Activated CD4-positive, alpha-beta T cell treated with anti-CD3 and anti-CD28 coated beads, Interleukin-2, amount 50 U/mL, for 4 hours (primary cell): ENCODE measurements at places on chromosomes 2 and 18.

- DNase-seq = no peak
Observed at GRCh38 chr18:55376387-55376786, 211.6 kb downstream of the TCF4 start.

DNA sequence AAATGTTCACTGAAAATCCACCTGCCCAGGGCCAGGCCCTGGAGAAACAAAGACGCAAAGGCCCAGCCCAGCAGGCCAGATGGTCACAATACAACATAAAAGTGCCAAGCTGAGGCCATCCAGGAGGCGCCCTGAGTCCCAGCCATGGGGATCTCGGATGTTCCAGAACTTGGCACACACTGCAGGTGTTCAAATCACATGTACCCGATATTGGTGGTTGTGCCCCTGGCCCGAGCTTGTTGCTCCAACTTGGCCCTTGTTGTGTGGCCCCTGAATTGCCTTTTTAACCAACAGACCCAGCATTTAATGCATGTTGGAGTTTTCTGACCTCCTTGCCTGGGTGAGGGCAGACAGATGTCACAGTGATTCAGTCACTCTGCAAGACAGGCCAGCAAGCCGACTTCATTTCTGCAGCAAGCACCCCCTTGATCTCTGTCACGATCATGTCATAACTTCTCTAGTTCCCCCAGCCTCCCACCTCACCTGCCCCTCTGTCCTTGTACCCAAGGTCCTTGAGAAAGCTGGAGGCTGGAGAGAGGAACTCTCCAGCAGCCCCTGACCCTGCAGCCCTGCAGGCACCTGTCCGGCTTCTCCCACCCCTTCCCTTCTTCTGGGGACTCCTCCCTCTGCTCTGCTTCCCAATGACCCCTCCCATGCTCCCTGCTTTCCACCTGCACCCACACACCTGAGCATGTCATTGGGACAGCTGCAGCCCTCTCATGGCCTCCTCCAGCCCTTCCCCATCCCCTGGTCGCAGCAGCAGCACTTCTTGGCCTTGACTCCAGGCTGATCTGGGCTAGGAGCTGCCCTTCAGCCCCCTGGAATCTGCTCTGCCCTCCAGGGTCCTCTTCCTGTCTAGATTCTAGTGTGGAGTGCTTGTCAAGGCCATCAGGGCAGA, 9.1 kb downstream of the NGEF start:
- no peak for DNase-seq

- DNase-seq = peak; percentile 21
Observed at GRCh38 chr2:24972315-24972961, 683 bp upstream of the DNAJC27 start.

DNA sequence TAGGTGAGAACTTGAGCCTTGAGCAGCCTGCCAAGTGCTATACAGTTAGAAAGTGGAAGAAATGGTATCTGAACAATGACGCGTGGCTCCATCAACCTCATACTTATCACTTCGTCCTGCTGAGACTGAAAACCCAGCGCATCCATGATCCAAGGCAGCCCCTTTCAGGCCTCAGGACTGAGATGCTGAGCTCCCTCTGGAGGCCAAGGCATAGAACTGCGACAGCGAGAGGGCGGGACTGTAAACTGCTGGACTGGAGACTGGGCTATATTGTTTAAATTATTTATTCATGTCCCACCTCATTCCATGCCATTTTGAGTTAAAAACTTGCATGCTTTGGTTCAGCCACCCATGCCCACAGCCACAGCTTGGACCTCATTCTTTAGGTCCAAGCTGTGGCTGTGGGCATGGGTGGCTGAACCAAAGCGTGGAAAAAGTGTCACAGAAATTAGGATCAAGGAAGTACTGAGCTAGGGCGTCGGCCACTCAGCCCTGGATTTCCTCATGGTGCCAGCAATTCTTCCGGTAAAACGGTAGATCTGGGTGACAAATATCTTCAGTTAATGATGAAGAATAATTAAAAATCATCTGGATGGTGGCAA, 195.5 kb downstream of the L3MBTL4 start:
- DNase-seq = no peak

GRCh38 chr2:69576880-69577279, 66.7 kb downstream of the AAK1 start:
- no peak for DNase-seq

GRCh38 chr2:237154082-237154638, 68.5 kb downstream of the COPS8 start:
- DNase-seq = peak; percentile 33

DNA sequence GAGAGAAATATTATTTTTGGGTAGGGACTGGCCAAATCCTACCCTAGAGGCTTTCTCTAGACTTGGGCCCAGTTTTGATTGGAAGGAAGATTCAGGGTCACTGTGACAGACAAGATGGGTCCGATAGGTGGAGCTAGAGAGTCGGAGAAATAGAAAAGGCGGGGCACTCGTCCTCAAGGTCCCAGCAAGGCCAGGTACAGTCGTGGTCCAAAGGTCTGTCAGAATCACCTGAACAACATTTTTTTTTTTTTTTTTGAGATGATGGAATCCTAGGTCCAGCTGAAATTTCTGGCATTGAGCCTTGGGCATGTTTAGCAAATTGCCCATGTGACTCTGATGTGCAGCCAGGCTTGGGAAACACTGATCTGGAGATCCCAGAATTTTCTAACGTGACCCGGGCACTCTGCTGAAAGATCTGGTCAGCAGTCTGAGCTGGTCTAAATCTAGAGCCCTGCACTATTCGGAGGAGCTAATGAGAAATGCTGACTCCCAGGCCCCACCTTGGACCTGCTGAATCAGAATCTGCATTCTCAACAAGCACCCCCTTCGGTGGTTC, 23.0 kb upstream of the NTSR2 start:
- peak; percentile 54 for DNase-seq

DNA sequence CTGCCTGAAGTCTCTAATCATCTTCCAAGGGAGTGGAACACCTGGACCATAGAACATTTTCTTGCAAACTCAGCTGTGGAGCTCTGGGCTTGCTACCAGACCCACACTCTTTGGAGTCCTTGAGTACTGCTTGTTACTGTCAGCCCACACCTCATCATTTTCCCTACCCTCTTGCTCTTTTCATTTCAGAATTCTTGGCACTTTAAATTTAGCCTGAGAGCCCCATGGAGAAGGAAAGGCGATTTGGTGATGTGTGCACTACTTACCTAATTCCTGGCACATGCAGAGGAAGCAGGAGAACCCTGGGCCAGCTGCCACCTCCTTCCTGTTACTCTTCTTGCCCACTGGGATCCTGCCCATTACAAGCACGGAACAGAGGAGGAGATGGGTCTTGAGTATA, 31.7 kb downstream of the TMEM178A start:
- DNase-seq = no peak

GRCh38 chr2:197498235-197498936, 1.3 kb downstream of the HSPD1 start:
- no peak for DNase-seq

GRCh38 chr18:41266616-41267015, 688.4 kb upstream of the PIK3C3 start:
- no peak for DNase-seq

DNA sequence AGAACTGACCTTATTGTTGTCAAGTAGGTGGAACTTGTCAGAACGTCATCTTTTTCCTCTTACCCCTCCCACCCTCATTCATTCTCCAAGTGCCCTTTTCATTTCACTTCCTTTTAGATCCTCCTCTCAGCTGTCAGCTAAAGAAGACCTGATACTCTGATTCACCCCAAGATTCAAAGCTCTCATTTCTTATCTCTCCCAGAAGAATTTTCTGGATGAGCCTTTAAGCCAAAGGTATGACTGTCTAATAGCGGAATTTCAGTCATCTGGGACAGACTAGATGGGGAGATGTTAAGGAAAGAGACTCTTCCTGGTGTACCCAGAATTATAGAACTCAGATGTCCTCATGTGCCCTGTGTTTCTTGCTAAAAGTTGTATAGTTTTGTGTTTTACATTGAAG, 53.9 kb downstream of the TCF7L1 start:
- no peak for DNase-seq

DNA sequence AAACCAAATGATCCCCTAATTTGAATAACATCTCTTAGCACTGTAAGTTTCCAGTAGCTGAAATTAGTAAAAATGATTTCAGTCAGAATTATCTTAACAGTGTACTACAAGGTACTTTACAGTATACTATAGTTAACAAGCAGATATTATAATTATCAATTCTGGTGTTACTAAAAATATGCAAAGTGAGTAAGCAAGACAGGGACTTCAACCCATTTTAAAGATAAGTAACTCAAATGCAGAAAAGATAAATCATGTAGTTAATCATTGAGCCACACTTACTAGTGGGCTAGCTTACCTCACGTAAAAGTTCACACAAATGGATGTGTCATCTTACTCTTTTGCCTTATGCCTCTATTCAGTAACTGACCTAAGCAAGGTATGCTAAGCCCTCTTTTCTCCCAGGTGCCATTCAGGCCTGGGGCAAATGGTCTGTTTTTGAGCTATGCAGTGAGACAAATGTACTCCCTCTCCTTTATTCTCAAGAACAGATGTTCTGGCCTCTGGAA, 101.0 kb downstream of the NBAS start:
- DNase-seq = no peak

GRCh38 chr18:7201096-7201495, 29.8 kb upstream of the LRRC30 start:
- no peak for DNase-seq

DNA sequence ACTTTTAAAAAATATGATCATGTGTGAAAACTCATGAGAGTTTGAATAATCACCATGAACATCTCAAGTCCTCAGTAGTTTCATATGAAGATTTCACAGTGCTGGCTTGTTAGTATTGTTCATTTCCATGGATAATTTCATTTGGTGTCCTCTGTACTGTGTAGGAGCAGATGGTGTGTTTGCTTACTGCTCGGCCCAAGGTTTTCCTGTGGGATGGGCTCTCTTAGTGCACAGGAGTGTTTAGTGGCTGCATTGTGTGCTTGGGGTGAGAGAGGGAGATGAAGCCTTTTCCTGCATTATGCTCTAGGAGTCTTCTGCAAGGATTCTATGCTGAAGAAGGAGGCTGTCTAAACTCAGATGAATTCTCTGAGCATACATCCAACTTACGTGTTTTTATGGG, 270.6 kb downstream of the SOCS6 start:
- DNase-seq = no peak

- no peak for DNase-seq
Observed at GRCh38 chr2:79788952-79789651, 276.3 kb downstream of the CTNNA2 start.

DNA sequence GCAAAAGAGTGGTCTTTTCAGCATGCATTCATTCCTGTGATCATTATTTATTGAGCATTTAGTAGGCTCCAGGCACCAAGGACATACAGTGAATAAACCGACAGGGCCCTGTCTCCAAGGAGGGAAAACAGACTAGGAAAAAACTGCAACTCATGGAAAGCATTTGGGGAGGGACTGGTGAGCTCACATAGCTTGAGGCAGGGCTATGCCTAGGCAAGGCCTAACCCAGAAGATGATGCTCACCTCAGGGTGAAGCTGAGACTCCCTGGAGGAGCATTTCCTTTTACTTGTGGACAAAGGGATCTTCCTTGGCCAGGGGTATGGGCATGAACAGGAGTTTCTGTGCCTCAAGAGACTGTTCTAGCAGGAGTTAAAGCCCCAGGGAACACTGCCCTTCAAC, 3.9 kb downstream of the CXCR1 start:
- DNase-seq = no peak

GRCh38 chr2:43941359-43941758, 54.4 kb downstream of the LRPPRC start:
- DNase-seq = no peak

DNA sequence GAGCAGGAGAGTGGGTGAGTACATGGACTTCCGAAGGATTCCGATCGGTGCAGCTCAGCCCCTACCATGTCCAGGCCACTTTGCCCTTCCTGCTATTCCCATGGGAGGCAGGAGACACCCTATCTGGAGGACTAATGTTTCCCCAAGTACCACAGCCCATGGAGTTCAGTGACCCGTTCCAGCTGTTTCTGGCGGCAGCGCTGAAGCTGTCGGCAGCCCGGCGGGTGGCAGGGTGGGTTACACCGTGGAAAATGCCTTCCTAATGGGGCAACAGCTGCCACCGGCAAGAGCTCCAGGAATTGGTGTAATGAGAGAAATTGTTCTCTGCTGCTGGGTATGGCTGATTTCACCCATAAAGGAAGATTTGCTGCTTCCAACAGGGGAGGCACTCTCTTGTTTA, 98.3 kb downstream of the MYCN start:
- no peak for DNase-seq

DNA sequence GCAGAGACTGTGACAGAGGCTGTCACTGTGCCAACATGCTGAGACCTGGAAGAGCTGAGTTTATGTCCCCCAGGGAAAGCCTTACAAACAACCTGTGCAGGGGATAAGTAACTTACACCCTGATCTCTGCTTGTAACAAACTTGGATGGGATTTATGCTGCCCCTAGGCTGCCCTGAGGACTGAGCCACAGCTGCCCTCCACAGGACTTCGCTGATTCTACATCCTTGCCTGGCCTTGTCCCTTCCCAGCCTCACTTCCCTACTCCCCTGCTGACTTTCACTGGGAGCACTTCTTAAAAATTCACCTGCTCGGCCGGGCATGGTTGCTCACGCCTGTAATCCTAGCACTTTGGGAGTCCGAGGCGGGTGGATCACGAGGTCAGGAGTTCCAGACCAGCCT, 45.9 kb upstream of the ASAP2 start:
- DNase-seq = no peak

GRCh38 chr18:30451981-30452380, 590.6 kb downstream of the DSC3 start:
- DNase-seq = no peak

- no peak for DNase-seq
Observed at GRCh38 chr2:209534228-209534627, 110.4 kb downstream of the MAP2 start.

- no peak for DNase-seq
Observed at GRCh38 chr18:45771587-45772480, 47.9 kb downstream of the SLC14A1 start.

GRCh38 chr2:2114707-2115245, 216.3 kb downstream of the MYT1L start:
- no peak for DNase-seq

DNA sequence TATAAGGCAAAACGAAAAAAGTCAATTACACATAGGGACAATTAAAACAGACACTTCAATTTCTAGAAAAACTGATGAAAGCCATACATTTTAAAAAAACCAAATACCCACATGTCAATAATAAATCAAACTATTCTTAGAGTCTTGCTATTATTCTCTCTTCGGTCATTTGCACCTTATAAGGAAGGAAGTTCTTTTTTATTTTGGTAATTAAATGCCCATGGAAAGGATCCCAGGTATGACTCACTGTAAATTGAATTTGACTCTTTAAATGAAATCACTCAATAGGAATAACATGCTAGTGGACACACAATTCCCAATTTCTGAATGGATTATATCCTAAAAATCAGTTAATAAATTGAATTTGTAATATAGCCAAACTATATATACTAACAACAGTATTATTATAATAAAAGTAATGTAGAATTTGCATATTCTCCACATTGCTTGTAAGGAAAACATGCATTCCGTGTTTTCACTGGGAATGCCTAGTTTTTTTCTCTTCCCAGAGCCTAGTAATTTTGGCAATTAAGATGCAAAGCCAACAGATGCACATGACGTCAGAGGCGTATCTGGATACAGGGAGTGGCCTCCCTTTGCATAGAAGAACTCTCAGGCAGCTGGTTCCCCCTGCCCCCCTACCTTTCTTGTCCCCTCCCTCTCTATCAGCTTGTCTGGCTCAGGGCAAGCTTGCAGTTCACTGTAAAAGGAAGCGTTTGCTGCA, 153.5 kb upstream of the PGAP1 start:
- no peak for DNase-seq
